Stimulated activated CD8-positive, alpha-beta memory T cell treated with anti-CD3 and anti-CD28 coated beads, Interleukin-7, amount 100 ng/mL, for 1 hour (primary cell): ENCODE measurements at places on chromosomes 4 and X.

DNA sequence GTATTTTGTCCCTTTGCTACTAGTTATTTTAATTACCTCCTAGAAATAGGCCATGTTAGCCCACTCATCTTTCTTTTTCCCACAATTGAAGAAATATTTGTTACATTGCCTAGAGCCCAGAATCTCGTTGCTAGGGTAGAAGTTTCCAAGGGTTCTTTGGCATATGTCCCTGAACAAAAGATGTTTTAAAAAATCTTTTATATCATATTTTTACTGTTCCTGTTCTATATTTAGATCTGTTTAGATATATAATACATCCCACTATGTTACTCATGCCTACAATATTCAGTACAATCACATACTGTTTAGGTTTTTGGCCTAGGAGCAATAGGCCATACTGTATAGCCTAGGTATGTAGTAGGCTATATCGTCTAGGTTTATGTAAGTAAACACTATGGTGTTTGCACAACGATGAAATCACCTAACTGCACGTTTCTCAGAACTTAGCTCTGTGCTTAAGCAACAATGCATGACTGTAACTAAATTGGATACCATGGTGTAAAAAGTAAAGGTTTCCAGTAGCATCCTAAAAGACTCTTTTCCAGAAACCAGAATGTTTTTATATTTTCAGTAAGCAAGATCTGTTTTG lies 236.0 kb upstream of the SLIT2 start:
- DNase-seq, result no peak

- no peak for DNase-seq
Observed at GRCh38 chrX:42463706-42464490, 314.1 kb downstream of the PPP1R2C start.

DNA sequence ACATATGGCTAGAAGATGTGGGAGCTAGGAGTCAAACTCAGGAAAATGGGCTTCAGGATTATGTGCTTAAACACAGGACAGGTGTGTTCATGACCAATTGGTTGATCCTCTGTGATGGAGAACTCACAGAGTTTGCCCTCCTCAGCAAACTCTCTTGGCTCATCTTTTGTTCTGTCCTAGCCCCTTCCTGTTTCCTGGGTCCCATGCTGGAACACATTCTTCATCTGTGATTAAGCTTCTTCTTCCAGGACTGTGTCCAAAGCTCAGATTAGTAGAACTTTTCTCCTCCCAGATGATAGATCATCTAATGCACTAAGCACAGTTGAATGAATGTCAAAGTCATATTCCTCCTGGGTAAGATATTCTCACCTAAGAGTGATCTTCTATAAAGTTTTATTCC lies 38.8 kb upstream of the TCEANC start:
- DNase-seq, result no peak

DNA sequence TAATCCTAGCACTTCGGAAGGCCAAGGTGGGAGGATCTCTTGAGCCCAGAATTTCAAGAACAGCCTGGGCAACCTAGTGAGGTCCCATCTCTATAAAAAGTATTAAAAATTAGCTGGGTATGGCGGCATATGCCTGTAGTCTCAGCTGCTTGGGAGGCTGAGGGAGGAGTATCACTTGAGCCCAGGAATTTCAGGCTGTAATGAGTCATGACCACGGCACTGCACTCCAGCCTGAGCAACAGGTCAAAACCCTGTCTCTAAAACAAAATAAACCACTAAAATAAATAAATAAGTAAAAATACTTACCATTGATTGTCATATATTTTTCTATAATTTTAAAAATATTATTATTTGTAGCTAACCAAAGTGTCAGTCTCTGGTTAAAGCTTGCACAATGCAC lies 315.6 kb upstream of the SMIM31 start:
- DNase-seq, result no peak

- DNase-seq, result no peak
Observed at GRCh38 chr4:139501527-139501926, 47.6 kb downstream of the RAB33B start.

GRCh38 chrX:71326394-71326793 lies 24.8 kb downstream of the ITGB1BP2 start:
- DNase-seq, result no peak

GRCh38 chr4:146346276-146346675 lies 131.9 kb downstream of the REELD1 start:
- DNase-seq, result no peak

- no peak for DNase-seq
Observed at GRCh38 chrX:150848914-150849365, 49.5 kb downstream of the CD99L2 start.

- DNase-seq, result no peak
Observed at GRCh38 chr4:118991686-118992085, 103.0 kb downstream of the SYNPO2 start.

DNA sequence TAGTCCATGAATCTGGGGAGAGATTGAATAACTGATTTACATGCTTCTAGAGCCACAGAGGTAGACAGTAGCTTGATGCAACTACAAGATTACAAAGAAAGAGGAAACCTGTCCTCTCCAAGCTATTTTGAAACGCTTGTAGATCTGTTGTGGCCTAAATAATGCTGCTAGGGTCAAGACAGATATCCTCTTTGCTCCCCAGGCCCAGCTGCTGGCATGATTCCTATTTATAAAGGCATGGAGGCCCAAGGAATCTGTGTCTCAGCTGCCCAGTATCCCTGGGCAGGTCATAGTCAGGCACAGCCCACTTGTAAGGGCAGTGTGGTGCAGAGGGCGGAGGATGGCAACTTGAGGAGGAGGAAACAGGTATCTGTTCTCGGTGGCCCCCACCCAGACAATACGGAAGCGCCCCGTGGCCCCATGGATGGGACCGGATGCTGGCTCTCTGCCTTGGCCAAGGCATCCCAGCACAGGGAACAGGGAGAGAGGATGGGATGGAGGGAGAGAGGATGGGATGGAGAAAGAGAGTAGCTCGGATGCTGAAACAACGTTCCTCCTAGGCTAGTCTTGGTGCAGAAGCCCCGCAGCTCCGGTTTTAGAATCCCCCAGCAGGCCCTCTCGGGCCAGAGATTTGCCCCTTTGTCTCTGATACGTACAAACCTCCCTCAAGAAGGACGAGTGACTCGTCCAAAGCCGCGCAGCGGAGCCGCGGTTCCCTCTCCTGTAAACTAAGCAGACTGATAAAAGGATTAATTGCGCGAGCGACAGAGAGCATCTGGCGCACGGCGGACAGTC lies 767 bp upstream of the SMIM20 start:
- no peak for DNase-seq

- no peak for DNase-seq
Observed at GRCh38 chr4:10587697-10588096, 96.9 kb downstream of the CLNK start.

GRCh38 chrX:72604705-72605104 lies 32.1 kb upstream of the HDAC8 start:
- DNase-seq, result no peak

GRCh38 chr4:101439926-101440325 lies 92.6 kb upstream of the PPP3CA start:
- DNase-seq, result no peak

GRCh38 chrX:53075011-53075410 lies 7.2 kb upstream of the TSPYL2 start:
- no peak for DNase-seq

DNA sequence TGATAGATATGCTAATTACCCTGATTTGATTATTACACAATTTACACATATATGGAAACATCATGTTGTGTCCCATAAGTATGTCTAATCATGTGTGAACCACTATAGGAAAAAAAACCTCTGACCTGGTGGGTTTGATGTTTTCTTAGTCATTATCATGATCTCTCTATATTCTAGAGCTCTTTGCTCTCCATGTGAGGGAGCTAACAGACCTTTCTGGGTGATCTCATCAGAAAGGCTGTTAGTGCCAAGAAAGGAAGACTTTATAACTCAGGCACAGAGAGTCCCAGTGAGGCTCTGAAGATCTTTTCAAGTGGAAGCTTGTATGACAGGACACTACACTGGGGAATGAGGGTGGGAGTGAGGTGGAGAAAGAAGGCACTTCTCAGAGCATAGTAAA lies 527.7 kb upstream of the MAGEB2 start:
- DNase-seq, result no peak

GRCh38 chr4:67394879-67395278 lies 150.4 kb downstream of the CENPC start:
- no peak for DNase-seq

DNA sequence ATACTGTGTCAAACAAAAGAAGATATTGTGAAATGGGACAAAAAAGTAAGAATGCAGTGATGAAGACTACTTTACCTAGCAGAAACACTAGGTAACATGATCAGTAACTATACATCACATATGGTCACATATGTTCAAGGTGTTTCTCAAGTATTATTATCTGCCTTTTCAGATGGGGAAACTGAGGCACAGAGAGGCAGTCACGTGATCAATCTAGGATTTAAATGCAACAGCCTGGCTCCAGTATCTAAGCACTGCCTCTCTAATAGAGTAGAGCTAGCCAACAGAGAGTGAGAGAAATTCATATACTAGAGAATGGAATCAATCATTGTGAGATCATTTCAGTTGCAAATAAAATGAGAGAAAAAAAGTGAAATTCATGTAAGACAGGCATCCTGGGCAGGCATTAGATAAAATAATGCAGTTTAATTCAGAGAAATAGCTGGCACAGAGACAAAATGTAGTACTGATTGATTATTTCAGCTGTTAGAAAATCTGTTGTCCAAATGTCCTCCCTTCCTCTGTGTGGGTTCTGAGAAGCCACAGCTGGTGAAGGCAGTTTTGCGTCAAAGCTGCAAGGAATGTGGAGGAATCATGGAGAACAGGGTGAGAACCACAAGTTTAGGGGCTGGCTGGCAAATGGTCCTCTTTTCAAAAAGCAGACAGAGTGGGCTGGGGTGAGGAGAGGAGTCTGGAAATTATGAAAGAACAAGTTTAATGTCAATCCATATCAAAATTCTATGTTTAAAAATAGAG lies 26.0 kb downstream of the SMIM43 start:
- DNase-seq, result no peak

DNA sequence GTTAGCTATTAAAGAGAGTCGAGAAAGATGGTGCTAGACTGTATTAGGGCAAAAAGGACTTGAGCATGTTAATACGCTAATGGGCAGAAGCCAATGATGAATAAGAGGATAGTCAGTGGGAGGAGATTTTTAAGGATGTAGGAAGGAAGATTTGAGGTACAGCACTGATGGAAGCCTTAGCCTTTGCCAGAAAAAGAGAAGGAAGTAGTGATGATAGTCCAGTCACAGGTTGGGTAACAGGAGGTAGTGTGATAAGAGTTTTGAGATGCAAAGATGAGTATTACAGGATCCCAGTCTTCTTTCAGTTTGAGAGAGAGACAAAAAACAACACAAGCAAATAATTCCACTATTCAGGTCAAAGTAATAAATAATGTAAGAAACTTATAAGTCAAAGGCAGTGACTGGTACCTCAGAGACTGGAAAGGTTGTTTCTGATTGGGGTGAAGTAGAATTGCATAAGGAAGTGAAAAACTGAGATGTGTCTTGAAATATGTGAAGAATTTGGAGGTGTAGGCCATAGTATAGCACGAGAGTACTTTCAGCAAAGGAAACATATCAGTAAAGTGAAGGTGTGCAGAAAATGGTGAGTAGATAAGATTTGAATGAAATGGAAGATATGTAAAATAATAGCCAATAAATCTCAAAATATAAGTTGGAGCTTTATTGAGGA lies 22.1 kb upstream of the NDNF start:
- no peak for DNase-seq

- DNase-seq, result no peak
Observed at GRCh38 chr4:147782087-147782781, 50.3 kb downstream of the ARHGAP10 start.

GRCh38 chr4:95674521-95674981 lies 125.8 kb upstream of the UNC5C start:
- no peak for DNase-seq

- no peak for DNase-seq
Observed at GRCh38 chrX:9614016-9614415, 149.2 kb downstream of the TBL1X start.

- DNase-seq, result no peak
Observed at GRCh38 chrX:125444659-125445058, 125.0 kb downstream of the TEX13C start.

DNA sequence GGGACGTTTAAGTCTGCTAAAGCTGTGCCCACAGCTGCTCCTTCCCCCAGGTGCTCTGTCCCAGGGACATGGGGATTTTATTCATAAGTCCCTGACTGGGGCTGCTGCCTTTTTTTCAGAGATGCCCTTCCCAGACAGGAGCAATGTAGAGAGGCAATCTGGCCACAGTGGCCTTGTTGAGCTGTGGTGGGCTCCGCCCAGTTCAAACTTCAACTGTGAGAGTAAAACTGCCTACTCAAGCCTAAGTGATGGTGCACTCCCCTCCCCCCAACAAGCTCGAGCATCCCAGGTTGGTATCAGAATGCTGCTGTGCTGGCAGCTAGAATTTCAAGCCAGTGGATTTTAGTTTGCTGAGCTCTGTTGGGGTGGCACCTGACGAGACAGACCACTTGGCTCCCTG lies 1371.4 kb downstream of the ADGRL3 start:
- no peak for DNase-seq

DNA sequence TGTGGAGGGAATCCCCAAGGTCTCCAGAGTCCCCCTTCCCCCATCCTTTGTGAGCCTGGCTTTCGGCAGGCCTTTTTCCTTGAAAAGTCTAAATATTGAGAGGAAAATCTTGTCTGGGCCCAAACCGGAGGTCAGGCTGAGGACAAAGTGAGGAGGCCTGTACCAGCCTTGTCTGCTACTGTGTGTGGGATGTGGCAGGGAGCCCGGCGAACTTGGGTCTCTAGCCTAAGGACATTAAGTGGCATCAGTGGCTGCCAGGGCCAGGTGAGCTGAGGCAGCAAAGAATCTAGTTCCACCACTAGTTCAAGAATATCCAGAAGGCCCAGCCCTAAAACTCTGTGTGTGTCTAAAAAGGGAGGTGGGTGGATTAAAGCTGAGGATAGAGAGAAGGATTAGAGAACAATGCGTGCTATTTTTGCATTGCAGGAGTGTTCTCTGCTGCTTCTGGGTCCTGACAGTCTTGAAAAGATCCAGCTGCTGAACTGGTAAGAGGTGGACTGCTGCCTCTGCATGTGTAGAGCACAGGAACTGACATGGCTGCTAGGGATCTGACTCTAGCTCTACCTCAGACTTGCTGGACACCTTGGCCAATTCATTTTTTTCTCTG lies 1.2 kb upstream of the AMER1 start:
- DNase-seq, result no peak

DNA sequence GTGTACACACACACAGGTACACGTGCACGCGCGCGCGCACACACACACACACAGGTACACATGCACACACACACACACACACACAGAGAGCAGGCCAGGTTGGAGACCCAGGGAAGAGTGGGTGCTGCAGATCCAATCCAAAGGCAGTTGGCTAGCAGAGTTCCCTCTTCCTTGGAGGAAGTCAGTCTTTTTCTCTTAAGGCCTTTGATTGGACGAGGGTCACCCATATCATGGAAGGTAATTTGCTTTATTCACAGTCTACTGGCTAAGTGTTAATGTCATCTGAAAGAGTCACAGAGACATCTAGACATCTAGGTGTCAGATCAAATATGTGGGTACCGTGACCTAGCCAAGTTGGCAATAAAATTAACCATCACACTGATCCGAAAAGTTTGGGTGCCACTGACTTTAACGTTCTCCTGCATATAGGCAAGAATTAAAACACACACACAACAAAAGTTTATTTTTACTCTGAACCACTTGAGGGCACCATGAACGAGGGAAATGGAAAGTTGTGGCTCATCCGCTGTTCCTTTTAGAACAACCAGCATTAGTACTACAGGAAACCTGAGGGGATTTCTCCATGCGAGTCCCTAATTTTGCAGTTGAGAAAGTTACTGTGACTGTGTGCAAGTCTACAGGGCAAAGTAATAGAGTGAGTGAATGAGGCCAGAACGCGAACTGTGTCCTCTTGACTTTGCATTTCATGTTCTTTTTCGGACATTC lies 66.0 kb upstream of the STOX2 start:
- DNase-seq, result no peak

GRCh38 chr4:108492816-108493595 lies 127.4 kb upstream of the RPL34 start:
- DNase-seq, result no peak
